ENCODE measurements at places on chromosomes 4 and X.
A peak's percentile ranks its signal among the peaks of the same experiment; 100 is the strongest.

DNA sequence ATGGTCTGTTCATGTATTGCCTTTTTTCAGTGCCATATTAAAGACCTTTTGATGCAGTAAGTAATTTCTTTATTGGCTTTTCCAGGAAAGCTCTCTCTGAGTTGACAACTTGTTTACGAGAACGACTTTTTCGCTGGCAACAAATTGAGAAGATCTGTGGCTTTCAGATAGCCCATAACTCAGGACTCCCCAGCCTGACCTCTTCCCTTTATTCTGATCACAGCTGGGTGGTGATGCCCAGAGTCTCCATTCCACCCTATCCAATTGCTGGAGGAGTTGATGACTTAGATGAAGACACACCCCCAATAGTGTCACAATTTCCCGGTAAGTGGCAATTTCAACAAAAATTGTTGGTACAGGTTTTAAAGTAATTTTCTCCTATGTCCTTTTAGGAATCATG lies 148.0 kb downstream of the STIM2 start:
- no peak for DNase-seq

DNA sequence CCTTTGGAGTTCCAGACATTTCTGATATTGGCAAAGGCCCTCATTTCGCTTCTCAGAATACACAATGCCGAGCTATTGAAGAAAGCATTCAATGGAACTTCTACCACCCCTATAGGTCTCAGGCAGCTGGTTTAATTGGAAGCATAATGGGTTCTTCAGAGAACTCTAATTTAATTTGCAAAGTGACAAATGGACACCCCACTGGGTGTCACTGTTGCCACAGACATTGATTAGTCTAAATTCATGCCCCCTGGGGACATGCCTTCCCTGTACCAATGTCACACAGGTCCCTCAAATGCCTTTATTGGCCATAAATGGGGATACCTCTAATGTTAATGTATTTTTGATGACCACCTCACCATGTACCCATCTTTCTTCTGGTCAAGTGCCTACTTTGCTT lies 22.9 kb upstream of the TMEM255A start:
- DNase-seq = no peak

- DNase-seq = no peak
These were observed 225.6 kb downstream of the FBXW7 start for GRCh38 chr4:152310257-152310656.

- DNase-seq = no peak
These were observed 248.6 kb downstream of the PCDH18 start for GRCh38 chr4:137283737-137284136.

- DNase-seq = peak; percentile 76
These were observed at the start of gene GNL3L for GRCh38 chrX:54529552-54530356. Gene GNL3L (plus strand): TSS chrX:54530219. CDS start chrX:54532567, 2,348 bp downstream.

GRCh38 chr4:26074712-26075430 lies 160.9 kb downstream of the SMIM20 start:
- peak; percentile 25 for DNase-seq

GRCh38 chr4:128924951-128925350 lies 115.5 kb downstream of the JADE1 start:
- no peak for DNase-seq

GRCh38 chr4:41442810-41443209 lies 95.1 kb upstream of the LIMCH1 start:
- DNase-seq = no peak

DNA sequence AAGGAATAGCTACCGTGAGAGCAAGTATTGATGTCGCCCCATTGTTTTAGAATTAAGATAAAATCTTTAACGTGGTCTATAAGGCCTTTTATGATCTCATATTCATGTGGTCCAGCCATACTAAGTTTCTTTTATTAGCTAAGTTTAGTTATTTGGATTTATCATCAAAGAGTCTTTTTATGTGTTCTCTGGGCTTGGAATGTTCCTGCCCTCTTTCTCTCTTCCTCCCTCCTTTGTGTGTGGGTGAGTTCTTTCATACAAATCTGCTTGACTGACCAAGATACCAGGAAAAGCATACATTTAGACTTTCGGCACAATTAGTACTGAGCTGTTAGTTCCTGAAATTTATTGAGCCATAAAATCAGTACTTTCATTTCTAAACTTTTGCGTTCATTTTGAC lies 11.3 kb downstream of the TDO2 start:
- DNase-seq = no peak

DNA sequence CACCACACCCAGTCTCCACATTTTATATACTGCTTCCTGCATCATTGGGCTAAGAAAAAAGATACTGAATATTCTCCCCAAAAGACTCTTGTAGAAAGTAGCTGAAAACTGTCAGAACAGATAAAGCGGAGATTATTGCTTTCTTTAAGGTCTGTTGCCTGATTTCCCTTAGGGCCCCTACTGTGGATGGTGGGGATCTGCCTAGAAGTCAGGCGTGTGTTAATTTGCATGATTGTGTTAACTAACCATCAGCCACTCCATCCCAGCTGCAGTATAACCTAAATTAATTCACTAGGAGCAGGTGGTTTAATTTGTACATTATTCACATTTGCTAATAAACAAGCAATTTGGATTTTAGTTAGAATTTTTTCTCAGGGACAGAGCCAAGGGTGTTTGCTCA lies 360.3 kb downstream of the FBXW7 start:
- DNase-seq = no peak

GRCh38 chr4:177066746-177067145 lies 242.9 kb upstream of the NEIL3 start:
- DNase-seq = no peak

DNA sequence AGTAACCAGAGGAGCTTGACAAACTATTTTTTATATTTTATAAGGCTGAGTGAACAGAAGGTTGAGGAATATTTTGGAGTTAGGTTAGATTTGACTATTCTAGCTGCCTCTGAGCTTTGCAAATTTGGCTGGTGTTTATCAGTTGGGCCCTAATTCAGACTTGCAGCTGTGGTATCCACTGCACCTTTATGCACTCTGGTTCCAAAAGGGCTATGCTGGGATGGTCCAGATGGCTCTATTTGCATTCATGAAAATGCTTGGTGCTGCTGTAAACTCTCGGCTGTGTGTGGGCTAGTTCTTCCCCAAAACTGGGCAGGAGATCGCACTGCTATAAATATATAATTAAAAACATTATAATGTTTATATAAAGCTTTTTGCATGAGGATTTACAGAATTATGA lies 106.3 kb downstream of the REPS2 start:
- DNase-seq = no peak

DNA sequence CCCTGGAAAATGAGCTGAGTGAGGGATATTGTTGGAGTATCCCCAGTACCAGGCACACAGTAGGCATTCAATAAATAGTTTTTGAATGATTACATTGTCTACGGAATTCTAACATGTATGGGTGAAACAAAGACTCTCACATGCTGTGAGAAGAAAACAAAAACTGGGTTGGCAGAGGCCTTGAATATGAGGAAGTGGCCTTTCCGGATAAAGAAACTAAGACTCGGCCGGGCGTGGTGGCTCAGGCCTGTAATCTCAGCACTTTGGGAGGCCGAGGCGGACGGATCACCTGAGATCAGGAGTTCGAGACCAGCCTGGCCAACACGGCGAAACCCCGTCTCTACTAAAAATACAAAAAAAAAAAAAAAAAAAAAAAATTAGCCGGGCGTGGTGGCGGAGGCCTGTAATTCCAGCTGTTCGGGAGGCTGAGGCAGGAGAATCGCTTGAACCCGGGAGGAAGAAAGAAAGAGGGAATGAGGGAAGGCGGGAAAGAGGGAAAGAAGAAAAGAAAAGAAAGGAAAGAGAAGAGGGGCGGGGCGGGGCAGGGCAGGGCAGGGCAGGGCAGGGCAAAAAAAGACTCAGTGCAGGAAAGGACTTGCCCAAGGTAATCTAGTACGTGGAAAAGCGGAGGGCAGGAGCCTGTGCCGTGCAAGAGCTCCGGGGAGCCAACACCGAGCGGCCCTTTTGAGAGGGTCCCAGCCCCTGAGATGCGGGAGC lies 689 bp upstream of the TMA16 start:
- no peak for DNase-seq

DNA sequence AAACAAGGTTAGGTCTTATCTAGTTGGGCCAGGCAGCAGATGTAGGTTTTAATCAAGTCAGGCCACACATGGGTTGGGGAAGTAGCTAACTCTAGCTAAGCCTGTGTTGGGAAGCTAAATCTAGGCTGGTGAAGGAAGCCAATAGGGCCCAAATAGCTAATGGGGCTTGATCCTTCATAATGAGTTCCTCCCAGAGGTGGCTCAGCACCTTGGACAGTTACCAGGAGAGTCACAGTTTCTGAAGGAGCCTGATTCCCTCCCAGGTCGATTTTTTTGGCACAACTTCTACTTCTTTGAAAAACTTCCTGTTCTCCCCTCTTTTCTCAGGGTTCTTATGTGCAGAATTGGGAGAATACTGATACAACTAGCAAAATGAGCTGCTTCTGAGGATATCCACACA lies 242.5 kb upstream of the PRPS2 start:
- DNase-seq = no peak

GRCh38 chr4:78667764-78668163 lies 108.4 kb upstream of the BMP2K start:
- DNase-seq = no peak

DNA sequence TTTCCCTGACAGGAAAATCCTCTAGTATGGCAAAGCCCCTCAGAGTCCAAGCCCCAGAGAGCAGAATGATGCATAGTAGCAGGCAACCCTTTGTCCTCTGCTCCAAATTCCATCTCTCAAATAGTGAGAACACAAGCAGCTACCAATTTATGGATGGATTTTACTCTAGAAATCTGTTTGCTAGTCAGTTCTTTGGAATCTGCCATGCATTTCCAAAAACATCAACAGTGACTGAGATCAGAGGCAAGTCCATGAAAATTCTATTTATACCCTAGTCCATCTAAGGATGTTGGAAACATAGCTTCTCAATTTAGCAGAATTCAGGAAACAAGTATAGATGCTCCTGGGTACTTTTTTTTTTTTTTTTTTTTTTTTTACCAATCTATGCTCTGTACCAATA lies 10.0 kb upstream of the CC2D2A start:
- no peak for DNase-seq

DNA sequence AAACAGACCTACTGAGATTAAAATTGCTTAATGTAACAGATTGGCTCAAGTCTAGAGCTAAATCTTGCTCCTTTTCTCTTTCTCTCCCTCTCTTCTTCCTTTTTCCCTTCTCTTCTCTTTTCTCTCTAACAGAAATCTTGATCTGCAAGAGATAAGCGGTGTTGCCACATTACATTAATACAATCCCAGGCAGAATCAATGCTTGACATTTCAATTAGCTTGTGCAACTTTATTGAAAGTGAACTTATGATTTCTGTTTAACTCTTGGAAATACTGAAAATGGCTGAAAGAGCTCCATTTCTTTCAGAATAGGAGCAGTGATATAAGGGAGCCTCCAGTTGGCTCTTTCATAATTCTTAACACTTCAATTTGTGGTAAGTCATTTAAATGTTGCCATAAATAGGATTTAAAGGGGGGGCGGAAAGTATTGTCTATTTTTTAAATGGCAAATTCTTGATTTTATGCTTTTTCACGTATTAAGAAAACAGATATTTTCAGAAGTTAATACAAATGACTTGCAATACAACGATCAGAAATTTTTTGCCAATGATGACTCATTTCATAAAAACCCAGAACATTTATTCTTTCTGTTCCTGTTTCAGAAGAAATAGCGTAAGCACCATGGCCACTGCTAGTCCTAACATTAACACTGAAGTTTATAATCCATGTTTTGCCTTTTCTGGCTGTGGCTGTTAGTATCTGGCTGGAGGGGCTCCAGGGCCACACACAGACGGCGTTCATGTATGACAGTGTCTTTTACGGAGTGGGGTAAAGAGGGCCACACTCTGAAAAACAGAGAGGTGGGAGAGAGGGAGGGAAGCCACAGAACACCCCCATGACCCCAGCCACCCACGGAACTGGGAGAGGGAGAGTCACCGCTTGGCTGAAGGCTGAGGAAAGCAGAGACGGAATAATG lies 115.7 kb upstream of the FAT1 start:
- no peak for DNase-seq

- peak; percentile 19 for DNase-seq
These were observed 807 bp downstream of the PGRMC1 start for GRCh38 chrX:119236623-119237561.

DNA sequence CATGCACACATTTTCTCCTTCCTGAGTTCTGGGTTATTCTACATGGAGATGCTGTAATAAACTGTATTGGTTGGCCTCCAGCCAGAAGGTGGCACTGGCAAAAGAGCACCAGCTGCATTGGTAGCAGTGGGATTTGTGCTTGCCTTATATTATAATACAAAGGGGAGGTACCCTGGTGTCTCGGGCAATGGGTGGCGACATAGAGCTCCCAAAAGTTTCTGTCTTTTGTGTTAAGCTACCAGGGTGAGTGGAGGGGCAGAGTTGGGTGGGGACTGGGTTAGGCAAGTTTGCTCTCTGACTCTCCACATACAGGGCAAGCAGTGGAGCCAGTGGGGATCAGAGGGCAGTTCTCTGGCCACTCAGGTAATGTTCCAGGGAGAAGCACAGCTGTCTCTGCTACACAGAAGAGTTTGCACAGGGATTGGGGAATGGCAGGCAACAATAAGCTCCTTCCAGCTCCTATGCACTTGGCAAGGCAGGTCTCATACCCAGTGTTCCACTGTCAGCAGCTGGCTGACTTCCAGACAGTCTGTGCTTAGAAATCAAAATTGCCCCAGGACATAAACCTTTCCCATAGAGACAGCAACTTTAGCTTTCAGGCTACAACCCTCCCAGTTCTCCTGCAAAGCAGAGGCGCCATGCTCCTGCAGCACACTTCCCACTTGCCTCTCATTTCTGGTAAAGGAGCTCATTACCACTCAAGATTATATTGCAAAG lies 463.9 kb upstream of the PCDH7 start:
- no peak for DNase-seq

DNA sequence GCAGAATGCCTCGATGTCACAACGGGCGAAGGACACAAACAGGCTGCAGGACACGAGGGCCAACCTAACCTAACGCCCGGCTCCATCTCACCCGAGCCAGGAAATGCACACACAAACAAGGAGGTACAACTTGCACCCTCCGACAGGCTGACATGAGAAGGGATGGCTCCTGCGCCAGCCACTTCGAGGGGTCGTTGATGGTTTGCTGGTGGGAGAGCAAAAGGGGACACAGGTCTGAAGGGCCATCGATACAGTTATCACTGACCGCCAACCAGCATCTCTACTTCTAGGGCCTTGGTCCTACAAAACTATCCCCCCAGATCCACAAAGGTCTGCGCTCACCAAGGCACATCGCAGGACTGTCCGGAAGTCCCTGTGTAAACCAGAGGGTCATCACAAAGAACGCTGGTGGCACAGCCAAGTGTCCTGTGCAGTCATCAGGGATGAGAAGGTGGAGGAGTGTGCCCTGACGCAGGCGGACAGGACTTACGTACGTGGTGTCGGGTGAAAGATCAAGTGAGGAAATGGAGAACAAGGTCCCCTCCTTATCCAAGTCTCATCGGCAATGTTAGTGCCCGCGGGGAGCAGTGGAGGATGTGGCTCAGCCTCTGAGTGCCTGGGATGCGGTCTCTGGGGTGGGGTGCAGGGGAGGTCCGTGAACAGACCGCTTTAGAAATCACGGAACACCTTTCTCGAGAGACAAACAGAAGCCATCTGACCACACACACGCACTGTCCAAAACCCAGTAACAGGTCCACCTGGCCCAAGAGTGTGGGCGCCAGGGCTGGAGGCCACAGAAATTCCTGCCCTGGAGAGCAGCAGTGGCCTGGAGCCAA lies 7.0 kb downstream of the MXD4 start:
- no peak for DNase-seq
